Gastroesophageal sphincter (tissue), 4 donors: ENCODE measurements at places on chromosomes 11 and 22.

GRCh38 chr11:15653191-15653710 lies 538.5 kb downstream of the INSC start:
- no peak for ATAC-seq

DNA sequence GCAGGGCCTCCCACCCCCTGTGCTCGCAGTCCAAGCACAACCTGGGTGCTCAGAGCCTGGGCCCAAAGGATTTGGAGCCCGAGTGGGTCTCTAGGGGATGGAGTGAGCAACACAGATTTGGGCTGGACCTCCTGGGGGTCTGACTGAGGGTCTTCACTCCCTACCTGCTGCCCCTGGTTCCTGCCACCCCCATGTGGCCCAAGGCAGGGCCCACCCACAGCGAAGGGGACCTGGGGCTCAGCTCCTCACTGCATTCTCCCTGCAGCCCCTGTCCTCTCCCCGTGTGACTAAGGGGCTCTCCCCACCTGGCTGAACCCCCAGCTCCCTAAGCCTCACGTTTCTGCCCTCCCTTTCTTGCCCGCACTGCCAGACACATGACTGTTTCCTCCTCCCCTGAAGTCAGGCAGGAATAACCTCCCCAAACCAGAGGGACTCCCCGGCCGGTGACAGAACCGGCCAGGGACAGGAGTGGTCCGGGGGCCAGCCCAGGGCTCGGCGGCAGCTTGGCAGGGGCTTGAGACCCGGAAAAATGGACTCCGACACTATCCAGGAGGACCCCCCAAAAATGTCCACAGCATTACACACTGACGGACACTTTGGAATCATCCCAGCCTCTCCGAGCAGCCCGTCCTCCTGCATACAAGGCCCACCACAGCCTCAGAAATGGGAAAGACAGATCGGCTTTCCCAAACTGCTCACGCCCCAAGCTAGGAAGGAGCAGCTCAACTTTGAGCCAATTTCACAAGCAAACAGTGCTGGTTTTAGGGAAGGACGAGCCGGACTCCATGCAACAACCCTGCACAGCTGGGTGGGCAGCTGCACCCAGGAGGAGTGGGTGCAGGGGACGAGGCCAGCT lies 57.8 kb downstream of the BRD1 start:
- ATAC-seq, result no peak

DNA sequence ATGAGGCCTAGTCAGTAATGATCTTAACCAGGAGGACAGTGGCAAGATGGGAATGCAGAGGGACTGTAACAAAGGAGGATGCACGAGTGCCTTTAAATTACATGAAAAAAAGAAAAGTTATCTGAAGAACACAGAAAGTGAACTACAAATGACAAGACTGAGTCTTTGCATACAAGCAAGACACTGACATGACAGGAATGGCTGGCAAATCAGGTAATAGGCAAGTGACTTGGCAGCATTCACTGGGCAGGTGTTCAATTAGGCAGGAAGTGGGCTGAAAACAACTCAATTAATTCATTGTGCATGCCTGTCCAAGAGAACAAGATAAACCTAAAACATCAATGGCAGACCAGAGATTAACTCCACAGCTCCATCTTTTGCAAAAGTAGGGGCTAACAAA lies 24.0 kb downstream of the SMCO4 start:
- ATAC-seq, result no peak

DNA sequence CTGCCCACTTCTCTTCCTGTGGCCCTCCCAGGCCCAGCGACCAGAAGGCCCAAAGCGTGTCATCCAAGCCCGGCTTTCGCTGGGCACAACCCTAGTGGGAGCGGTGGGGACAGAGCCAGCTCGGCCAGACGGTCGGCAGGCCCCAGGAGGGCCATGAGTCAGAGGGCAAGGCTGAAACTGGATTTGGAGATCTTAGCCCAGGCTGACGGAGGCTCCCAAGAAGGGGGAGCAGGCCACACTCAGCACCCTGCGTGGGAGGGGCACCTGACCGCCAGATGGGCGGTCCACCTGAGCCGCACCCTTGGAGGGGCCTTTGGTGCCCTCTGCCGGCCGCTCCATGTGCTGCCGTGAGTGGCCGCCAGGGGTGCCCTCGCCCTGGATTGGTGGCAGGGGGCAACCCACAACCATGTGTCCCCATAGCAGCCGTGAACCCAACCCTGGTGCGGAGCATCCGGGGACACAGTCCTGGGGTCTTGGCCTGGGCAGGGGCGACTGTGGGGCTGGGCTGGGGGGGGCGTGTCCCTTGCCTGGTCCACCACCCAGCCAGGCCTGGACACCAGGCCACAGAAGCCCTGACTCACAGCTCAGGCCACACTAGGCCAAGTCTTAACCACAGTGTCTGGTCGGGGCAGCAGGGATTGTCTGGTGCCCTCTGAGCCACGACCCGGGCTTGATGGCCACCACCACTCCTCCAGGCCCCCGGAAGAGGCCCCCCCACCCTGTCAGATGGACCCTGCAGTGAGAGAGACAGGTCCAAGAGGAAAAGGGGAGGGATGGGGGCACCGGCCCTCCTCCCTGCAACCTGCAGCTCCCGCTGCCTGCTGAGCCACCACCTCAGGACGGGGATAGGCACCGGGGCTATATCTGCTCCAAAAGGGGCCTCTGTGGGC lies 19.2 kb upstream of the TALDO1 start:
- peak; percentile 90 for ATAC-seq

- ATAC-seq, result no peak
These were observed 20.7 kb upstream of the NFAM1 start for GRCh38 chr22:42452916-42453315.
